ENCODE measurements at places on chromosomes 7 and 10.

DNA sequence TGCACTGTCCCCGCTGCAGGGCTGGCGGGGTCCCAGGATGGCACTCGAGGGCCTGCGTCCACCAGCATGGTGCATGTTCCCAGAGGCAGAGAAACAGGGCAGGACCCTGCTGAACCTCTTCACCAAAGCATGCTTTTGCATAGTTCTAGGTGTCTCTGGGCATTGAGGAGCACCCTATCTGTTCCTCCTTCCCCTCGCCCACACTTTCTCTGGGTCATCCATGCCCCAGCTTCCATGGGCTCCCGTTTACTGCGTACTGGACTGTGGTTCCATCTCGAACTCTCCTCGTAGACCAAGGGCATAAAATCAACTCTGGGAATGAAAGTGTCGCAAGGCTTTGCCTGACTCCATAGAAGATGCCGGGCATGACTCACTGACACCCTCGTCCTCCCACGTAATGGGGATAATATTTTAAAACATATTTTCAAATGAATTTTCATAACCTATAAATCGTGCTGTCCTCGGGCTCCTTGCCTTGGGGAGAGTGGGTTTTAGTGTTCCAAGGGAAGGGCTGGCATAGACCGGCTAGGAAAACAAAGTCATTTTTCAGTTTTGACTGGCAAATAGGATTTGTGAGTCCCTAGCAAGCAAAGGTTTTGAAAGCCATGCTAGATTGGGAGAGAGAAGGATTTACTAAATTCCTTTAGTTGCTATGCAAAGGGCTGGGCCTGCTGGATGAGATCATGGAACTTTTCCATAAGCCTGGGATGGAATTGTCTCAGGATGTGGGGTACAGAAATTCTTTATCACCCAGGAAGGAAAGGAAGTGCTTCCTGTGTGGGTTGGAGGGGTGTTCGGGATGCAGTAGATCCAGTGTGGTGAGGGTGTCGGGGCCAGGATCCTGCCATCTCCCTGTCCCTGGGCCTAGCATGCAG is 498.7 kb upstream of the MKI67 start:
- no peak for DNase-seq

DNA sequence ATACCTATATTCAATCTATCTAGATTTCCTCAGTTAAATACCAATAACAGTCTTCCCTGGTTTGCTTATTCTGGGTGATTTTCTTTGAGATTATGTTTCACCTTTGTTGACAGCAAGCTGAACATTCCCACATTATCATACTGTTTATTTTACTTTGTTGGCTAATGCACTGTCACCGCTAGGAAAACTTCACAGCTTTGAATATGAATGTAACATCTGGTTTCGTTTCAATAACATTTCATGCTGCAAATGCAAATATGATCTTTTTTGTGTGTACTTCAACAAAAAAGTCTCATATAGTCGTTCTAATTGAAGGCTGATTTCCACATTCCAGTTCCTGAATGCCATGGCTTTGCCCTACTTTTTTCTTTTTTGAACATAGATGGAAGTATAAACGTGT is 946.3 kb upstream of the GHITM start:
- no peak for DNase-seq

GRCh38 chr7:47574482-47575329 is 7.2 kb downstream of the TNS3 start:
- no peak for DNase-seq

DNA sequence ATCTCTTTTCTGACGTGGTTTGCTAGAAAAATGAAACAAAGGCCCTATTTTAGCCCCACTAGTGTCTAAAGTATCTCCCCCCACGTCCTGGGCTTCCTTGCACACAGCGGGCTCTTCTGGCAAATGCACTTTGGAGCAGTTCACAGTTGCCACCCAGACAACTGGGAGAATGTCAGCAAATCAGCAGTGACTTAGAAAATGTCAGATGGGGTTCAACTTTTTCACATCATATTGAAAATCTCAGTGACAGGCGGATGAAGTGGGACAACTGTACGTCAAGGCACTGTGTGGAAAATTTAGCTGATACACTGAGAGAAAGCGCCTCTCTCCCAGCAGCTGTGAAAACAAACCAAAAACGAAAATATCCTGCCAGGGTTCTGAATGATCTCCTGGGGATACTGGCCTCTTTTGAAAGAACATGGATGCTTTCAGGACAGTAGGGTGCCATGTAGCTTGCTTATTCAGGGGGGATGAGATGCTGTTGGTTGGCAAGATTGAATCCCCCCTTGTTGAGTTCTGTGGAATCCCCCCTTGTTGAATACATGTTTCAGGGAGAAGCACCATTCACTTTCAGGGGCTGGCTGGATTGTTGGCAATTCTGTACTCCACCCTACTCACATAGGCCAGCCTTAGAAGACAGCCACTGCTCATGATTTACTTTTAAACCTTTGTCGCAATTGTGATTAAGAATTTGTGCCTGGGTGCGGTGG is 372.8 kb upstream of the CELF2 start:
- DNase-seq: no peak

DNA sequence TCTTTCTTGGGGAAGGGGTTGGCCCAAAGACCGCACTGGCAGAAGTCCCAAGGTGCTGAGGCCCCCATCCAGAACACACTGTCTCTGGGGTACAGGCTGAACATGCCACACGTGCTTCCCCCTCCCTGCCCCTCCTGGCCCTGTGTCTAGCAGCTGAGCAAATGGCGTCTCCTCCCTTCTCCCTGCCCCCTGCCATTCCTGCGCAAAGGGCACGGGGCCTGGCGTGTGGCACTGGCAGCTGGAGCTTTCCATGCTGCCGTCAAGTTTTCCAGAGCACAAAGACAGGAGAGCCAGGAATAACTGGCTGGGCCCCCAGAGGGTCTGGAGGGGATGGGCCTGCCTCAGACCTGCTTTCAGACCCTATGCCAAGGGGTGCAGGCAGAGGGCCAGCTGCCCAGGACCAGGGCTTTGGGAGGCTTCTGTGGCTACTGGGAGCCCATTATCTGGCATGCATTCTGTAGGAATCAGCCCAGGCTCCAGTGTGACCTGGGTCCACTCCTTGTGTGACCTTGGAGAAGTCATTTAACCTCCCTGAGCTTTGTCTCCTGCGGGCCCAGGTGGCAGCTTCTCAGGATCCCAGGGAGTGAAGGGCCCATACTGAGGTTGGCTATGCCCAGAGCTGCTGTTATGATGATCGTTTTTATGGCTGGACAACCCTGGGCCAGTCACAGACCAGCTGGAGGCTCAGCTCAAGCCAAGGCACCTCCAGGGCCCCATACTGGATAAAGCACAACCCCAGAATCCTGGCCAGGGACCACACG is 710 bp upstream of the LDB3 start:
- DNase-seq: no peak

- DNase-seq: no peak
Observed at GRCh38 chr7:4014346-4015050, 667.6 kb upstream of the FOXK1 start.

- no peak for DNase-seq
Observed at GRCh38 chr10:99779335-99779734, 3.1 kb upstream of the ABCC2 start.

GRCh38 chr7:18694911-18695310 is 199.4 kb downstream of the HDAC9 start:
- DNase-seq: no peak

DNA sequence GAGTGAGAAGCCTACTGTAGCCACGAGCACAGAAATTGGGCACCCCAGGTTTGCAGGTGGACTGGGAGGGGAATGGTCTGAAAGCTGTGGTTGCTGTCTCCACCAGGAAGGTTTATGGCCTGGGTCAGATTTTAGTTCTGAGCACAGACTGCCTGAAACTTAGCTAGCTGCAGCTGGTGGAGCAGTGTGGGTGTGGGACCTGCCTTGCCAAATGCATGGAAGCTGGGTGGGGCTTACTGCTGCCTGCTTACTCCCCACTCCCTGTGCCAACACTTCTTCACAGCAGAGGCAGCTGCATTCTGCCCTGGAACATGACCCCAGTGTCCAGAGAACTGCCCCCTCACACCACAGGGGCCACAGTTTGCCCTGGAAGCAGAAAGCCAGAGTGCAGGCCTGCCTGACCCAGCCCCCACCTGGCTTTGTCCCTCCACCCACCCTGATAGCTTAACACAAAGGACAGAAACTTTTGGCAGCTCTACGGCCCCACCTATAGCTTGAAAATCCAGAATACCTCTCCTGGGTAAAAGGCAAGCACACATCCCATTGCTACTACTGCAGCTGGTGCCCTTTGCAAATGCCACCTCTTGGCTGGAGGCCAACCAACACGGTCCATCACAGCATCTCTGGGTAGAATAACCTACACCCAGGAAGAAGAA is 281.6 kb downstream of the AGMO start:
- DNase-seq: no peak

GRCh38 chr7:26278770-26279169 is 12.9 kb upstream of the SNX10 start:
- DNase-seq: no peak

GRCh38 chr10:33293076-33293475 is 41.4 kb downstream of the NRP1 start:
- no peak for DNase-seq

DNA sequence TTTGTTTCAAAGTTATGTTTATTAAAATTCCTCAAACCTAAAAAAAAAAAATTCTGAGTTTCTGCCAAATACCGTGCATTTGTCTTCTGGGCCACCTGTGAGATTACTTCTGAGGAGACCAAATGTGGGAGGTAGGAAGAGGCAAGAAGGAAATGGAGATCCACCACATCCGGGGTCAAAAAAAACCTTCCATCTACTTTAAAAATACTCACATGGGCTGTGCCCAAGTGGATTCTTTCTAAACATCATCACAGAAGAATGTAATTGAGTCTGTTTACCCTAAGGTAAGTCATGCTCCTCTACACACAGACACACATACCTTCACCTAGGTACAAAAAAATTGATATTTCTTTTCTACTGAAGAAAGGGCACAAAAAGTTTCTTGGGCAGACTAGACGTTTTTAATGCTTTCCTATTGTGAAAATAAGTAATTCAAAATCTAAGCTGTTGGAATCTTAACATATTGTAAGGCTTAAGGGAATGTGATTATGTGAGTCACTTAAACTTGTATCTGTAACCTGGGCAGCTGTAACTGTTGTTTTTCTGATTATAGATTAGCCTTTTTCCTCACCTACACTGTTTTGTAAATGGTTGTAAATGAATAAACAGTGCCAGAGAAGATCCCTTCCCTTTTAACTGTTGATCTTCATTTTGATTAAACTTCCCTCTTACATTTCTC is 19.1 kb upstream of the SPOCK2 start:
- no peak for DNase-seq

GRCh38 chr10:118583611-118584010 is 11.8 kb downstream of the PRLHR start:
- no peak for DNase-seq

DNA sequence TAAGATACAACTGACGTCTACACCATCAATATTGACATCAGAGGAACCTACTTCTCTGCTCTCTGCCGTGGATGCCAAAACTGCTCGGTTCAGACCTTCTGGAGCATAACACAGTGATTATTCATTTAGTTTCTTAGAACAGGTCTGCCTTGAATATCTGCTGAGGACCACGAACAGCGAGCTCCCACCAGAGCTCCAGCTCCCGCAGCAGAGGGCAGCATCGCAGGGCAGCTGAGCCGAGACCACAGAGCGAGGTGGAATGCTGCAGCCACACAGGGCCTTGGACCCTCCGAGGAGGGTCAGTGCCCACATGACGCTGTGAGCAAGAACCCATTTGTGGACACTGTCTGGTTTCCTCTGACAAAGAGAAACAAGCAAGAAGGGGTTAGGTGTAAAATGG is 6.8 kb downstream of the VIPR2 start:
- no peak for DNase-seq

DNA sequence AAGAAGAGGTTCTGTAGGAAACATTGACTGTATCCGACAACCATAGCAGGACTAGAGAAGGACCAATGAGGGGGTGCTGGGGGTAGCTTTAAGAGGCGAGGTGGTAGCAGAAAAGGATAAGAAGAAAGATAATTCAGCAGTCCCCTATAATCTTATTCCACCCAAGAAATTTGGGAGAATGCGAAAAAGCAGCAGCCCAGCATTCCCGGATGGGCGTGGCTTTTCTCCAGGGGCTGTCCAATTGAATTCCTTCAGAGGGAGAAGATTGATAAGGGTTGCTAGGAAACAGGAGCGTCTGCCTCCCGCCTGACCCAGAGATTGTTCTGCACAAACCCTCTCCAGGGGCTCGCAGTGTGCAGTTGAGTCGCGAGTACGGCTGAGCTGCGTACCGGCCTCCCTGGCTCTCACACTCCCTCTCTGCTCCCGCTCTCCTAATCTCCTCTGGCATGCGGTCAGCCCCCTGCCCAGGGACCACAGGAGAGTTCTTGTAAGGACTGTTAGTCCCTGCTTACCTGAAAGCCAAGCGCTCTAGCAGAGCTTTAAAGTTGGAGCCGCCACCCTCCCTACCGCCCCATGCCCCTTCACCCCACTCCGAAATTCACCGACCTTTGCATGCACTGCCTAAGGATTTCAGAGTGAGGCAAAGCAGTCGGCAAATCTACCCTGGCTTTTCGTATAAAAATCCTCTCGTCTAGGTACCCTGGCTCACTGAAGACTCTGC is at the start of gene GRM3:
TSS of gene GRM3 (plus strand) at position 349 of the 721 bp plus-strand sequence. CDS start 121,237 bp downstream, outside the sequence.
- no peak for DNase-seq

- DNase-seq: no peak
Observed at GRCh38 chr7:129362496-129362895, 71.7 kb upstream of the STRIP2 start.

GRCh38 chr10:123847686-123848432 is 43.7 kb downstream of the CPXM2 start:
- DNase-seq: no peak

DNA sequence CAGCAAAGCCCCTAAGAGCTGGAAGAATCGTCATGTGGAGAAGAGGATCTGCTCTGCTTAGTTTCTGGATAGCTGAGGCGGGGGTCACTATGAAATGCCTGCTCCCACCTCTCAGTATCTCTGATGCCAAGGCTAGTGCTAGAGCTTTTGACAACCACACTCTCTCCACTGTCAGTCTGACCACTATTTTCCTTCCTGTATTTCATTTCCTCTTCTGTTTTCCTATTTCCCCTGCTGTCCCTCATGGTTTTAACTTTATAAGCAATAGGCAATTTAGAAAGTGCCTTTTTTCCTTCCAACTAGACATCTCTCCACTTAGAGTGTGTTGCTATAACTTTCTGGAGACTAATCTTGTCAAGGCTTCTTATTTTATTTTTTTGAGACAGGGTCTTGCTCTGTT is 23.6 kb downstream of the C7orf57 start:
- no peak for DNase-seq

- no peak for DNase-seq
Observed at GRCh38 chr7:54111814-54112511, 430.2 kb upstream of the VSTM2A start.

DNA sequence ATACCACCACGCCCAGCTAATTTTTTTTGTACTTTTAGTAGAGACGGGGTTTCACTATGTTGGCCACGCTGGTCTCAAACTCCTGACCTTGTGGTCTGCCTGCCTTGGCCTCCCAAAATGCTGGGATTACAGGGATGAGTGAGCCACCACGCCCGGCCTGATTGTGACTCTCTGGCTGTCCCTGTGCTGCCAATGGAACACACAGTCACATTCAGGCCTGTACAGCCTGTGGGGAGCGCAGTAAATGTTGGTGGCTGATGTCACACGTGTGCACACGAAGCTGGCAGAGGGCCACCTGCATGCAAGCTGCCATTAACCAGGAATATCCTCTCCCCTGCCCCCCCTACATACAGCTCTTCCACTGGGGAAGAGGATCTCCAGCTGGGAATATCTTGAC is 22.1 kb downstream of the POLL start:
- no peak for DNase-seq

GRCh38 chr10:43131256-43131655 is 7.0 kb upstream of the CSGALNACT2 start:
- no peak for DNase-seq

Data from NCI-H2107 (cell line).